Adrenal gland (tissue), 19 donors: ENCODE measurements at places on chromosomes 6 and 20. TPM values are rescaled to one million over a fixed set of nuclear protein-coding genes. Genes with fewer than 3 reads are reported as not detected.

Gene DNMT3B
- total RNA-seq, result 1.0 TPM

Gene COL11A2
- total RNA-seq, result 0.68 TPM

Gene PRSS16
- total RNA-seq, result 2.5 TPM

Gene BMP2
- total RNA-seq, result 2.8 TPM

Gene DHX35
- 9.4 TPM for total RNA-seq

Gene ASCC3
- 12.7 TPM for total RNA-seq

Gene YIPF3
- 121 TPM for total RNA-seq

Gene BMP7
- total RNA-seq, result not detected

Gene WFDC12
- total RNA-seq, result not detected

Gene MAFB
- total RNA-seq, result 14.6 TPM

Gene PSORS1C1
- 2.3 TPM for total RNA-seq

Gene CARMIL1
- 36.2 TPM for total RNA-seq

Gene RPP21
- 41.1 TPM for total RNA-seq

DNA sequence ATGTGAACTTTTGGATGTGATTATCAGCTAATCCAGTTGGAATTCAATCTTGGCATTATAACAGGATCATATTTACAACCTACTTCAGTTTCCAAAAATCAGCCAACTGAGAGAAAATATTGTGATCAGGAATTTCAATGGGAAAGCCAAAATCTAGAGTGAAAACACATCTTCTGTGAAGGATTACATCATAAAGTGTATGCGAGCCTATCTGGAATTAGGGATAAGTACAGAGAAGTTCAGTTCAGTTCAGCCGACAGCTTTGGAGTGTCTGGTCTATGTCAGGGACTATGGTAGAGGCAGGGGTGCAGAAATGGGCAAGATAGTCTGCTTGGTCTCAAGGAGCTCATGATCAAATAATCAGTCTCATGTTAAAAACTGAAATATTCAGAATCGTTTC lies 12.3 kb upstream of the PRIM2 start:
- no peak for DNase-seq

DNA sequence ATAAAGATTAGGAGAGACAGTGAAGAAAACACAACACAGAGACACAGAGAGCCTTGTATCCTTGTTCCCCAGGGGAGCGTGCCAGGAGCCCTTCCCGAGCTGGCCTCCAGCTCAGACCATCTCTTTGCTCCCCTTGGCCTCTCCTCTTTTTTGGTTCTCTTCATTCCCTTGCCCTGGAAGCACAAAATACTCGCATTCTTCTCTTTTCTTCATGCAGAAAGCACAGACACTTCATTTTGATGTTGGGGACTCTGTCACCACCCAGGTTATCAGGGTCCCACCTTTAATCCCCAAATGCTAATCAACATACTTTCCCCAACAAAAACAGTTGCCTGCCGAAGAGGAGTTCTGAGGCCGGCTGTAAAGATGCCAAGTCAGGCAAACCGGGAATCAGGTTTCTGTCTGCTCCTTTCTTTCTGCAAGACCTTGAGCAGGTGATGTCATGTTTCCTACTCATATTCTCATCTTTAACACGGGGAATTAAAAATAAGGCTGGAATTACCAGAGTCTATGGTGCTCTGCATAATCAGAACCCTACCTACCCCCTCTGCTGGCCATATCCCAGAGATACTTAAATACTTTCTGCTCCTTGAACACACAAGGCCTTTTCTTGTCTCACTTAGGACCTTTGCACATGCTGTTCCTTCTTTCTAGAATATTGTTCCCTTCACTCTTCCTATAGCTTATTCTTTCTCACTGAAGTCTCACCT lies 21.7 kb downstream of the TGM6 start:
- DNase-seq, result peak; percentile 24

- no peak for DNase-seq
Observed at GRCh38 chr20:62132421-62132820, 10.1 kb downstream of the LSM14B start.

DNA sequence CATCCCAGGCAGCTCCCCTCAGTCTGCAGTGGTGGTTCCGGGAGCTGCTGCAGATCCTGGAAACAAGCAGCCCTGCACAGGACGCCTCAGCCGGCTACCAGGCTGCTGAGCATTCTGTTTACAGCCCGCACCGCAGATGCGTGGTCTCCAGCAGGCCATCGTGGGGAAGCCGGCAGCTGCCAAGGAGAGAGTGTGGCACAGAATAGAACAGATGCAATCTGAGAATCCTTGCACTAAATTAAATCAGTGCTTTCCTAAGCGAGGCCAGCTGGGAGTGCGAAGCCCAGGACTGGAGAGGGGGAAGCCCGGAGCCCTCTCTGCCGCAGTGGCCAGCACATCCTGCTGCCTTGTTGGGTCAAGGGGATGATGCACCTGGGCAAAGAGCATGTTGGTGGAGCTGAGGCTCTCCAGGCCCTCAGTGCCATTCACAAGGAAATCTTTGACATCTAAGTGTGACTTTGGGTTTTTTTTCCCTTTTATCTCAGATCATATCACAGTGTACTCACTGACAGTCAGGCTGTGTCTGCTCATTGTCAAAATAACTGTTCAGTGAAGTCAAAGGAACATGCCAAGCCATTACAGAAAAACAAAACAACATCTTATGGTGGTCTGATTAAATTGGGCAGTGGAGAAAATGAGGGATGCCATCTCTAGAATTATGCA lies 118.1 kb downstream of the SYNDIG1 start:
- DNase-seq, result no peak

DNA sequence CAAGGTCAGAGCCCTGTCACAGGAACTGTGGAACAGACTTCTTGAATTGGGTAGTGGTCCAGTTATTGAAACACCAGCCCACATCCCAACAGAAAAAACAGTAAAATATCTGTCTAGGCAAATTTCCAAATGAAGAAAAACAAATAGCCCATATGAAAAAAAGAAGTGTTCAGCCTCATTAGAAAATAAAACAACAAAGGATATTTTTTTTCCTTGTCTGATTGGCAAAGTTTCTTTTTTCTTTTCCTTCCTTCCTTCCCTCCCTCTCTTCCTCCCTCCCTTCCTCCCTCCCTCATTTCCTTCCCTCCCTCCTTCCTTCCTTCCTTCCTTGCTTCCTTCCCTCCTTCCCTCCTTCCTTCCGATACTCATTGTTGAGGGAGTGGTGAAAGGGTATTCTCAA lies 20.6 kb upstream of the RIMS4 start:
- DNase-seq, result no peak

DNA sequence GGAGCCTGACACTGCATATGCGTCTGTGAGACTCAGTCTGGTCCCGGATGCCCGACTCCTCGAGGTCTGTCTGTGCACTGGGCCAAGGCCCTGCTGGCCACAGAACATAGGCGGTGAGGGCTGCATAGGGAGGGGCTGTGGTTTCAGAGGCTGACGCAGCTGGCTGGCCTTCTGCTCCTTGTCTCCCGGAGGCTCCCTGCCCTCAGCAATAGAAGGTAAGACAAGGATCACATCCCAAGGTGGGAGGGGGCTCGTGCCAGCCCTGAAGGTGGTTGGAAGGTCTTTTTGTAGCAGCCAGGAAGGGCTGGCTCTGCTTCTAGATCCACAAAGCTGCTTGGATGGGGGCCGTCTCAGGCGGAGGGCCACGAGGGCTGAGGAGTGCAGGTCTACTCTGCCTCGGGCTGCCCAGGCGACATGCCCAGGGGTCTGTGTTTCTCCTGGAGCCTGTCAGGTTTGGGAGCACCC lies 239.8 kb upstream of the SULF2 start:
- peak; percentile 94 for DNase-seq

DNA sequence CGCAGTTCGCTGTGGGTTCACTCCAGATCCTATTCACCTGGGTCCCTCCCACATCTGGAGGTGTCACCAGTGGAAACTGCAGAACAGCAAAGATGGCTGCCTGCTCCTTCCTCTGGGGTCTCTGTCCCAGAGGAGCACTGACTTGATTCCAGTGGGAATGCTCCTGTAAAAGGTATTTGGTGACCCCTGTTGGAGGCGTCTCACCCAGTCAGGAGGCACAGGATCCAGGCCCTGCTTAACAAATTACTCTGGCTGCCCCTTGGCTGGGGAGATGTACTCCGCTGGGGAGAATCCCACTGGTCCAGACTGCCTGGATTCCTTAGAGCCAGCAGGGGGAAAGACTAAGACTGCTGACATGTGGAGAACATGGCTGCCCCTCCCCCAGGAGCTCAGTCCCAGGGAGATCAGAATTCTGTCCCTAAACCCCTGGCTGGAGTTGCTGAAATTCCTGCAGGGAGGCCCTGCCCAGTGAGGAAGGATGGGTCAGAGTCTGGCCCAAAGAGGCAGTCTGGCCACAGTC lies 483.0 kb downstream of the CBLN4 start:
- DNase-seq, result no peak

DNA sequence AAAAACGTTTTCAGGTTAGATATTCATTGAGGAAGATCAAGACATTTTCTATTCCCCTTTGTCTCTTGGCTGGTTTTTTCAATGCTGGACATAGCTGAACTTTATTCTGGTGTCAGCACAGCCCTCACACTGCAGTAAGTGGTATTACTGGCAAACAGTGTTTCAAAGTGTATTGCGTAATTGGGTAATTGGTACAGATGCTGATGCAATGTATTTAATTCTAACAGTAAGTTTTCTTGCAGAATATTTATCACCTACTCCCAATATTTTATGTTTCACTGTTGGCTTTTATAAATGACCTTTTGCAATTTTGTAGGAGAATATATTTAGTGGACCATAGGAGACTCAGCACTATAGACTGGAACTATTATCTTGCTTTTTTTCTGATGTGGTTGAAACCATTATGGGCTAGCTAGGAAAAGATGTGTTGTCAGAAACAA lies 287.6 kb upstream of the SOX4 start:
- DNase-seq, result no peak

GRCh38 chr6:35079311-35080000 lies 61.7 kb downstream of the TCP11 start:
- no peak for DNase-seq

DNA sequence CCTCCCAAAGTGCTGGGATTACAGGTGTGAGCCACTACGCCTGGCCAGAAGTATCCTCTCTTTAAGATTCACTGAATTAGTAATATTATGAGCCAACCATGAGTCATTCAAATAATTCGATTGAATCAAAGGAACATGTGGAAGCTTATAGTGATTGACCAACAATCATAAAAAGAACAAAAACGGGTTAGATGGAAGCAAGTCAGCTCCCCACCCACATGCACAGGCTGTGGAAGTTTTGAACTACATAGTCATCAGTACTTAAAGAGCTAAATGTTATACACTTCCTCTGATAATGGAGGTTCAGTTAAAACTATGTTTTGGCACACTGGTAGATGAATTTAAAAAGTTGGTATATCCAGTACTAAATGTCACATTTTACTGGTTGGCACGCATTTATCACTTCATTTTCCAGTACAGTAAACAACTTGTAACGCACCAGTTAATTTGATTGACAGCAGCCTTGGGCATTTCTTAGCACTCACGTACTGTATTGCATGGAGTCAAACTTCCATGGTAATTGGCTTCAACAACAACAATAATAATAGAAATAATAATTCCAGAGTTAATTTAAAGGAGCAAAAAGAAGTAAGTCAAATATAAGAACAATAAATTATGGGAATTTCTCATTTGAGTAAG lies 1107.3 kb upstream of the MAP3K7 start:
- DNase-seq, result no peak

GRCh38 chr6:91303326-91303725 lies 716.5 kb upstream of the MAP3K7 start:
- DNase-seq, result no peak

- no peak for DNase-seq
Observed at GRCh38 chr6:168794491-168794890, 353.5 kb downstream of the SMOC2 start.

GRCh38 chr20:51446230-51446629 lies 96.3 kb downstream of the NFATC2 start:
- DNase-seq, result no peak

GRCh38 chr20:23188377-23189169 lies 102.4 kb upstream of the CD93 start:
- DNase-seq, result no peak

GRCh38 chr20:13295637-13296036 lies 74.6 kb downstream of the ISM1 start:
- no peak for DNase-seq

DNA sequence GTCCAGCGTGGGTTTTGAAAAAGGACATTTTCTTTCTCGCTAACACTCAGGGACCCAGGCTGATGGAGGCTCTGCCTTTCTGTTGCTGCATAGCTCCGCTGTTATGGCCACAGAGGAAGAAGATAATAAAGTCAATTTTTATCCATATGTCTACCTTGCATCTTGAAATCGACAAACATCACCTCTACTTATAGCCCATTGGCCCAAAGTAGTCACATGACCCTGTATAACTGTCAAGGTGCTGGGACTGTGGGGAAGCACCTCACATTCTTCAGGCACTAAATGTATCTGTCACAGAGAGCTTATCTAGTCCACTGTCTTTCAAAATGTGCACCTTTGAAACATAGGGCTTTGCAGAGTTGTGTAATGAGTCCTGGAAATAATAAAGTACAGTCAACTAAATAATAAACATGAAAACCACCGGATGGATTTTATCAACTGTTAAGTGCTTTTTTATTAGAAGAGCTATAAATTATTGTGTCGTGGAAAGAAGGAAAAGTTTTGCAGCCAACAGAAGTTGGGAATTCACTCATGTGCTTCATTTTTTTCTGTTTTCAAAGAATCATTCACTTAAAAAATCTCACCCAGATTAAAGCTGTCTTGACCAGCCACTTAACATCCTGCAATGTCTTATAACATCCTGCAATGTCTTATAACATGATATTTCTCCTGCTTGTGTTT lies 47.7 kb upstream of the RCAN2 start:
- no peak for DNase-seq

DNA sequence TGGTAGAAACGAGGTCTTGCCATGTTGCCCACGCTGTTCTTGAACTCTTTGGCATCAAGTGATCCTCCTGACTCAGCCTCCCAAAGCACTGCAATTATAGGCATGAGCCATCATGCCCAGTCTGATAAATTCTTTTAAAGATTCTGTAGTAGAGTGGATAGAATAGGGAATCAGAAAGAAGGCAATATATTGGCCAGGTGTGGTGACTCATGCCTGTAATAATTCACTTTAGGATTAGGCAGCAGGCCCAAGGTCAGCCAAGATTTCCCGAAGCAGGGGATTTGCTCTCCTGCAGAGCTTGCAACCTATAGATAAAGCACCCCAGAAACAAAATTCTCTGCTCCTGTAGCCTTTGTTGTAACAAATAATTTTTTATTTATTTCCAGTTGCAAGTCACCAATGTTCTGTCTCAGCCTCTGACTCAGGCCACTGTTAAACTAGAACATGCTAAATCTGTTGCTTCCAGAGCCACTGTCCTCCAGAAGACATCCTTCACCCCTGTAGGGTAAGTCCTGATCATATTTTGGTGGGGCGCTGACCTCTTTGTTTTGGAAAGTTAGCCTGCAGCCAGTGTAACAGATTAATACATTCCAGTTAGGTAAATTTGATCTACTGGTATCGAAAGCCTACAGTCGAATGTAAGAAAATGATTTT lies 30.4 kb upstream of the MROH8 start:
- DNase-seq, result peak; percentile 68

DNA sequence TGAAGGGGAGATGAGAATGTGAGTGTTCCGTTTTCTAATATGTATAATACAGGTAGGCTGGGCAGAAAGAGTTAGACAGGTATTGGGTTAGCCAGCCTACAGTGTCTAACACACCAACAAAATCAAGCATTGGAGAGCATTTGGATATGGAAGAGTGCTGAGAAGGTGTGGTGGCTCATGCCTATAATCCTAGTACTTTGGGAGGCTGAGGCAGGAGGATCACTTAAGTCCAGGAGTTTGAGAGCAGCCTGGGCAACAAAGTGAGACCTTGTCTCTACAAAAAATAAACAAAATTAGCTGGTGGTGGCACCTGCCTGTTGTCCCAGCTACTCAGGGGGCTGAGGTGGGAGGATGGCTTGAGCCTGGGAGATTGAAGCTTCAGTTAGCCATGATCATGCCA lies 38.6 kb upstream of the SLC23A2 start:
- no peak for DNase-seq

GRCh38 chr20:60038400-60039008 lies 80.3 kb downstream of the CDH26 start:
- no peak for DNase-seq
